Stimulated activated naive CD8-positive, alpha-beta T cell treated with anti-CD3 and anti-CD28 coated beads, Interleukin-15, amount 100 ng/mL, for 72 hours (primary cell): ENCODE measurements at places on chromosomes 3 and 15.

GRCh38 chr3:179447251-179447650 is 4.0 kb downstream of the GNB4 start:
- no peak for DNase-seq

DNA sequence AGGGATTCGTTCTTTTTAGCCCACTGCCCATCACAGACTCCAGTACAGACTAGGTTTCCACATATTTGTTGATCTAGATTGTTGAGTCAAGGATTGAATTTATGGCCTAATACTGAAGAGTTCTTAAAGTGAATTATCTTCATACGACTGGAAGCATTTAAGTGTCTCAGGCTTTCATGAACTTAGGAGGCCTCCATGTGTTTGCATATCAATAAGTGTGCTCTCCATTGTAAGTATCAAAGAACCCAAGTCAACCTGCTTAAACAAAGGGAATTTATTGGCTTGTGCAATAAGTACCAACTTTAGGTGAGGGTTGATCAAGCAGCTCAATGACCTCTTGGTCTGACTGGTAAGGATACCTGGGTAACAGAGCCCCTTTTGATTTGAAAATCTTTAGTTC is 382.1 kb downstream of the PDCD6IP start:
- DNase-seq, result no peak

DNA sequence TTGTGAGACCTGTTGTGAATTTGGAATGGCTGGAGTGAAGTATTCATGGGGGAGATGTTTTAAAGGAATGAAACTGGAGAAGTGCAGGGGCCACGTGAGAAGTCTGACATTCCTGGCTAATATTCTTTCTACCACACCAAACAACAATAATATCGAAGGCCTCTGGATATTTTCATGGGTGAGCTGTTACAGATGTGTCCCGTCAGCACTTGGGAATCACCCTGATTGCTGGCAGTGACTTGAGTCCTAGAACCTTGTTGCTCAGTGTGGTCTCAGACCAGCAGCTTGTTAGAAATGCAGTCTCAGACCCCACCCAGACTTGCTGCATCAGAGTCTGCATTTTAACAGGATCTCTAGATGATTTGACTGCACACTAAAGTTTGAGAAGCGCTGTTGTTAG is 113.8 kb downstream of the ITPR1 start:
- DNase-seq, result no peak

DNA sequence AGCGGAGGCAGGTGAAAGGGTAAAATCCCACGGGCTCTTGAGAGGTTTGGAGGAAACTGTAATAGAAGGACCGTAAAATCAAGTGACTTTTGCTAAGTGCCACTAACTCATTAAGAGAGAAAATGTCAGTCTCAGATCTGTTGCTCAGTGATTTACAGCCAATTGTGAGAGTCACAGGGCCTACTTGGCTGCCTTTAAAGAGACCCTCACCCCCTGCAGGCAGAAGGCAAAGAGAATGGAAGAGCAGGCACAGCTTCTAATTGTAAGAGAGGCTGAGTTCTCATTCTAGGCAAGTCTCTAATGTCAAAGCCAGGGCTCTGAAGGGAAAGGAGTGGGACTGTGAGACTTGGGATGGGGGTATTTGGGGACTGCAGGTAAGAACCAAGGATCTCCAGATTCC is 9.3 kb upstream of the SYNM start:
- DNase-seq, result no peak

GRCh38 chr3:72614394-72615074 is 233.7 kb downstream of the SHQ1 start:
- no peak for DNase-seq

GRCh38 chr15:58398071-58398470 is 33.7 kb upstream of the LIPC start:
- no peak for DNase-seq

DNA sequence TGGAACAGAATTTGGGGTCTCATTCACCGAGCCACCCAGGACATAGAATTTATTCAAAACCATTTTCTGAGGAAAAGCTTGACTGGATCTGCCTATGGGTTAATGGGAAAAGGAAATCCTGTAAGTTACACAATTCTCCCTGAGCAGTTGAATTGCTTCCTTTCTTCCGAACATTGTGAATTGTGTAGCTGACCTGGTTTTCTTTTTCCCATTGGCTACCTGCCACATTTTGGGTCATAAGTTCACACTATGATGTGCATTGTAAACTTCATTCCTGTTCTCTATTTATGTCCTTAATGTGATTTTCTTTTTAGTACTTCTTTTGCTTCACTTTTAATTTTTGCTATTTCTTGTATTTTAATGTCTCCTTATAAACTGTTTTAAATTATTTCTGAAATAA is 386.0 kb upstream of the LRRC3B start:
- DNase-seq, result no peak

DNA sequence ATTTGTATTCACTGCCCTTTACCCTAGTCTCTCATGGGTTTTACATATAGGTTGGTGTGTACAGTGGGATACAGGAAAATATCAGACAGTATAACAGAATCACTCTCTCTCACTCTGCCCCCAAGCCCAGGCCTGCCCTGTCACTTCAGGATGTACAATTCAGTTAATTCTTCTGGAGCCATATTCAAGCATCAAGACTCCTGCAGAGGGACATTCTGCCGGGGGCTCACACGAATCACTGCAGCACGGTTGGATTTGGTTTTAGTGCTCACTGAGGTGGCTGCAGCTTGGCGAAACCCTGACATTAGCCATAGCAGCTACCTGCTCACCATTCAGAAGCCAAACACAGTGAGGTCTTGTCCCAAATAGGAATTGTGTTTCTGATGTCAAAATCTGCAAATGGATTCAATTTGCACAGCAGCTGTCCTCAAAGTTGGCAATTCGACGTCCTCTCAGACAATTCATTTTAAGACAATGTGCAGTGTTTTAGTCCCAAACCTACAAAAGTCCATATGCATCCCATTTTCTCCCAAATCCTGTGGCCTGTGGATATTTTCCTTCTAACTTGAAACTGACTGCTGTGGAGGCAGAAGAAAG is 82.9 kb downstream of the CHSY1 start:
- no peak for DNase-seq

GRCh38 chr15:101499863-101500713 is 10.6 kb upstream of the PCSK6 start:
- DNase-seq, result no peak

- no peak for DNase-seq
Measured at GRCh38 chr3:160842021-160843005, 86.3 kb downstream of the PPM1L start.

DNA sequence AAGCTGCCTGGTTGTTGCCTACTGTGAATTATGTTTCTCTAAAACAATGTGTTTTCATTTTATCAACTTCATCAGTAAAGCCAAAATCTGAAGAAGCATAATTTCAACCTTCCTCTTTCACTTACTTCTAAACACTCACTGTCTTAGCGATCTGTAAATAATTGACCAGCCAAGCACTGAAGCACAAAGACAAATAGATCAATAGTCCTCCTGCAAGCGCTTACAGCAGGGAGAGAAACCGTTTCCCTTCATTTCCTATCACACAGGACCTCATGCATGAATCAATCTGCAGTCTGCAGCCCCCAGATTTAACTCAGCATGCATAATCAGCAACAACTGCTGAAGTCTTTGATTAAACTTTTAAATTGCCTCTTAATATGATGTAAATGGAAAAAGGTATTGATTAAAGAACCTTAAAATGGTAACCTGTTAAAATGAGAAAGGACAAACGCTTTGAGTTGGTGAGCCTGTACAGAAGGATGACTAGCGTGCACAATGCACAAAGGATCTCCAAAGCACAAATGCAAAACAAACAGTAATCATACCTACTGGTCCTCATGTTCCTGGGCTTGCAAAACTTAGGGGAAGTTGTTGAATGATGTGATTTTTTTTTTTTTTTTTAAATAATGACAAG is 370.2 kb upstream of the ZNF385D start:
- DNase-seq, result no peak
